ENCODE measurements at places on chromosomes 11 and 22.

- no peak for DNase-seq
Observed at GRCh38 chr11:64146036-64146955, 19.6 kb downstream of the MACROD1 start.

DNA sequence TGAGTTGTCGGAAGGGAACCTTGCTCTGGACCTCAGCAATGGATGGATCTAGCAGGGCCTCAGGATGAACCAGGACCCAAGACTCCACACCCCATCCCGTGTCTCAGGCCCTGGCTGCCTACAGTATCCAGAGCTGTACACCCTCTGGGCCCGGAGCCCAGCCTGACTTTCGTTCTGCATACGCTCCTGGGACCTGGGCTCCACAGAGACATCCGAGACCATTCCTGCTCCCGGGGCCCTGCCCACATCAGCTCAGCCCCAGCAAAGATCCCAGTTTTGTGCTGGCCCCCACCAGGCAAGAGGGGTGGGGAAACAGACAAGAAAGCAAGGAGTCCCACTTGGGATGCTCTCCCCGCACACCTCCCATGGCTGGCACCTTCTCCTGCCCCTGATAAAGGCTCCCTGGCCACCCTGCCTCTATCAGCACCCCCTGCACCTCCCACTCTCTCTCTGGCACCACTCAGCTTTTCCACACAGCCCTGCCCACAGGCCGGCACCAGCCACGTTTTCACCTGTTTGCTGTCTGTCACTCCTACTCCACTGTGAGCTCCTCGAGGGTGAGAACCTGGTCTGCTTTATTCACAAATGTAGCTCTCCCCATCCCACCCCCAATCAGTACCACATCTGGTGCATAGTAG is 64.5 kb upstream of the TCF20 start:
- no peak for DNase-seq

- no peak for DNase-seq
Observed at GRCh38 chr11:78783301-78783700, 208.6 kb upstream of the NARS2 start.

- DNase-seq: no peak
Observed at GRCh38 chr11:9130297-9130696, 38.9 kb upstream of the SCUBE2 start.

GRCh38 chr22:41596776-41597634 is 7.4 kb upstream of the PMM1 start:
- DNase-seq: peak; percentile 24

DNA sequence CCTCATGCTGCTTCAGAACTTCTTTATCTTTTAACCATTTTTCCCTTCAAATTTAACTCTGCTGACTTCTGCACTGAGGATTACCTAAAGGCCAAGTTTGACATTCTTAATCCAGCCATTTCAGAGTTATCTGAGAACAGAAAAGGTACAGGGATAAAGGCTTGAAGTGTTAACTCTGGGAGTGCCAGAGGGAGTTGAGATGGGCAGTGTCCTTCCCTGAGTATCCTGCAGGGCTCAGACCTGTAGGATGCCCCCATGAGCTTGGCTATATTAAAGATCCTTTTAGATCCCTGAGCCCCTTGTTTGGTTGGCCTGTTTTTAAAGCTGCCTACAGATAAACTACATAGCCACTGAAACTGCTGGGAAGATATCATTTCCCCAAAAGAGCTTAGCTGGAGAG is 268.4 kb upstream of the KIRREL3 start:
- no peak for DNase-seq

- no peak for DNase-seq
Observed at GRCh38 chr11:124747406-124748099, 4.5 kb downstream of the VSIG2 start.

DNA sequence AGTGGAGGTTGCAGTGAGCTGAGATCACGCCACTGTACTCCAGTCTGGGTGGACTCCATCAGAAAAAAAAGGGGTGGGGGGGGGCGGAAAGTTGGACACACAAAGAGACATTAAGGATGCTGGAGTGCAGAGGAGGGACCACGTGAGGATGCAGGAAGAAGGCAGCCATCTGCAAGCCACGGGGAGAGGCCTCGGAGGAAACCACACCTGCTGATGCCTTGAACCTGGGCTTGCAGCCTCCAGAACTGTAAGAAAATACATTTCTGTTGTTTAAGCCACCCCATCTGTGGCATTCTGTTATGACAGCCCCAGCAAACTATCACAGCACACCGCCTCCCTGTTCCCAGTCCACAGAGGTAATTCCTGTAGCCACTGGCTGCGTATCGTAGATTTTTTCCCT is 9.2 kb upstream of the STIP1 start:
- DNase-seq: no peak

GRCh38 chr22:31360029-31360428 is 13.9 kb upstream of the PATZ1 start:
- DNase-seq: no peak

DNA sequence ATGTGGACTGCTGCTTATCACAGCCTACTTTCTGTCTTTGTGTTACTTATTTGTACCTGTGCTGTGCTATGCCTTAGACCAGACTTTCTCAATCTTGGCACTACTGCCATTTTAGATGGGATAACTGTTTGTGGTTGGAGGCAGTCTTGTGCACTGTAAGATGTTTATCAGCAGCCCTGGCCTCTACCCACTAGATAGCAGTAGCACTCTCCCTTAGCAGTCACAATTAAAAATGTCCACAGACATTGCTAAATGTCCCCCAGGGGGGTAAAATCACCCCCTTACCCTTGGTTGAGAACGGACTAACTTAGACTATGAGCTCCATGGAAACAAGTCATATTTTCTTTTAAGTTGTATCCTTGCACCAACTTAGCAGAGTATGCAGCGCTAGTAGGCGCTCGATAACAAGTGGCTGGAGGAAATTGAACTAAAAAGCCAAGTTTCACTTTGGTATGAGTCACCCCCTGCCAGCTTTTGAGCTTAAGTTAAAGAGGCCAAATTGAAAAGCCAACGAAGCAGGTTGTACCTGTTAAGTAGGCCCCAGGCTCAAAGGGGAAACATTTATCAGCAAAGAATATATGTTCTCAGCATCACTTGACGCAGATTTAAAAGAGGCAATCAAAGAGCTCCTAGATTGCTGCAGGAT is 304.8 kb upstream of the SORL1-AS1 start:
- no peak for DNase-seq

DNA sequence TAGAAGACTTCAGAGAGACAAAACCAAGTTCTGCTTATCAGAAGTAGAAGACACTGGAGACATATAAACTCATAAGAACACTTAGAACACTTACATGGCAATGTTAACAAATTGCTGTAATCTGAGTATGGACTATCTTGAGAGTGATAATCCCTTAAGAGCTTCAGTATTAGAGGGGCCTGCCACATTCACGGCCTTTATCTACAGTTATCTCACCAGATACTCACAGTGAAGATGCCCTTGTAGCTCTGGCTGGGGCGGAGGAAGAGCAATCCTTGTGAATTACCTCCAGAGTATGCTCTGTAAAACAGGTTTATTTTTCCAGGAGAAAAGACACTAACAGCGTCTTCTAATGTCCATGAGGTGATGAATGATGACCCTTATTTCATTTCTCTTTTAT is 762.8 kb downstream of the FAM181B start:
- no peak for DNase-seq

GRCh38 chr22:35777335-35777975 is 59.8 kb downstream of the APOL5 start:
- no peak for DNase-seq

GRCh38 chr11:134063991-134064747 is 4.7 kb upstream of the JAM3 start:
- DNase-seq: no peak

DNA sequence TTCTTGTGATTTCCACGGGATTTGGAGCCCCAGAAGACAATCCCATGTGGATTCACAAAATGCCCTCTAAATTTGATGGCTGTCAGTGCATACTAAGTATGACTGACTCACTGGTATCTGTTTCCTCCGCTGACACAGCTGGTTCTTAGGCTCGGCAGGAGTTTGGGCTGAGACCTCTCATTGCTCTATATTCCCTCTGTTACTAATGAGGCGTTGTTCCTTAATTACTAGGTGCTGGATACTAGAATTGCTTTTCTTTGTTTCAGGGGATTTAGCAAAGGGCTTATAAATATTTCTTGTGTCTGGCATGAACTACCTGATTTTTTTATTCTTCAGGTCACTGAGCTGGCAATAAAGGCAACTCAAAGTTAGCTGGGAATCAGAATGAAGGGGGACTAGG is 53.2 kb upstream of the EHF start:
- DNase-seq: no peak

DNA sequence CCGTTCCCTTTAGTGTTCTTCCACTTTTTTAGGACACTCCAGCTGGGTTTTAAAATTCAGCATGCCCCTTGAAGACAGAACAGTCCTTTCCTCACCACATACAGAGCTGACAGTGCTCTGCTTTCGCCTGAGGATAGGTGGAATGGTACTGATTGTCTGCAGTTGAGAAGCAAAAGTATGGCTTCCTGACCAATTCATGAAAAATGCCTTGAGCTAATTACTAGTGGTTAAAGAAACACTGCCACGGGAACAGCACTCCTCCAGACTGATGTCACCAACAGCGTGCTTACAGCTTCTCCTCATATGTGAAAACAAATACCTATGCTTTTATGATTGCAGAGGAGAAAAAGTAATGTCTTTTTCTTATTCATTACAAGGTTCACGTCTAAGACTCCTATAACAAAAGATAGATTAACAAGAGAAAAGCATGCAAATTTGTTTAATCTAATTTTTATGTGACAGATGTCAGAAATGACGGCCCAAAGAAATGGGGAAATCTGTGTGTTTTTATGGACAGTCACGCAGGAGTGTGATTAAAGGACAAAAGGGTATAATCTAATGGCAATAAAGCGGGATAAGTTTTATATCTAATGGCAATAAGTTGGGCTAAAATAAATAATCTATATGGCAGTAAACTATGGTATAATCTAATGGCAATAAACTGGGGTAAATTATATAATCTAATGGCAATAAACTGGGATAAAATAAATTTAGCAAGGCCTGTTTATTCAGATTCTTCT is 123.4 kb upstream of the ARHGAP42 start:
- DNase-seq: no peak

GRCh38 chr22:17916226-17916889 is 108.0 kb downstream of the MICAL3 start:
- no peak for DNase-seq

DNA sequence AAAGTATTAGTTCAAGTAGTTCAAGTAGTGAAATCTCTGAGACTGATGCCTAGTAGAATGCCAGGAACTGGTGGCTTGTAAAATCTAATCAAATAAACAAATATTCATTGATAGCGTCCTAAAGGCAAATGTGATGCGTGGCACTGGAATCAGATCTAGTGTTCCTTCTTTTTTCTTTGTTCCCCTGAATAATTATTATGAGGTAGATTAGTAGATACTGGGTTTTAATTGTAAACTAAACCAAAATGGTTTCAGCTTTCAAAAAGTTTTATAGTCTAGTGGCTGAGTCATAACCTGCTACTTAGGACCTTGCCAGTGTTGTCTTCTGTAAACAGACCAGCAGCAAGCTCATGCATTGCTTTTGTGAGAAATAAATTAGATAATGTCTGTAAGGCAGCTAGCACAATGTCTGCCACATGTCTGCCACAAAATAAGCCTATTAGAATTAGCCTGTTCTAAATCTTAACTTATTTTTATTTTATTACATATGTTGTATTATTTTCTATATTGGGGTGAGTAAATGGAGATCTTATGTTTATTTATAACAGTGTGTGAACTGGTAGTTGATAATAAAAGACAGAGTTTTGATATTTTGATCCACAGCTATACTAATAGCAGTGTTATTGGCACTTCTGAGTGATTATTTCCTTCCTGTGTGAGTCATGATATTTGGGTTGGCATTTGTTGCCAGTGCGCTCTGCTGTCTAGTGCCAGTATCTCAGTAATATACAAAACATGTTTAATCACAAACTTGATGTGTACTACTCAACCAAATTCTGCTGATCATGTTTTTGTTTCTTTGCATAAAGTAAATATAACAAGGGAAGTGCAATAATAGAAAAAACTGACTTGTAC is 135.7 kb downstream of the TMEM135 start:
- no peak for DNase-seq

GRCh38 chr11:131979364-131979763 is 608.9 kb downstream of the NTM start:
- no peak for DNase-seq

DNA sequence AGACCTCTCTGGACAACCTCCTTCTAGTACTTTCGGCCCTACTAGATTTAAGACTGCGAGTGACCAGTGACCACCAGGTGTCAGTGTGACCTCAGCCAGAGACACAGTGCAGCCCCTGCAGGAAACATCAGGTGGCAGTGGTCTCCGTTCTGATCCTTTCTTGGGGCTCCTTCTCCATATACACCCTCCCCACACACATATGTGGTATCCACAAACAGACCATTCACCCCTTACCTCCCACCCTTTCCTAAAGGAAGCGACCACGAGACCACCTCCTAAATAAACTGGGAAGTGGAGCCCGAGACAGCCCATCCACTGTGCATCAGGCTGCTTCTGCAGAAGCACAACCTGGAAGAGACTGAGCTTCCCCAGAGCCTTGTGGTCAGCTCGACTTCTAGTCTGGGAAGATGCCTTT is 38.5 kb upstream of the CYP2D6 start:
- DNase-seq: peak; percentile 51

GRCh38 chr11:13881226-13881905 is 81.2 kb upstream of the SPON1 start:
- DNase-seq: no peak

DNA sequence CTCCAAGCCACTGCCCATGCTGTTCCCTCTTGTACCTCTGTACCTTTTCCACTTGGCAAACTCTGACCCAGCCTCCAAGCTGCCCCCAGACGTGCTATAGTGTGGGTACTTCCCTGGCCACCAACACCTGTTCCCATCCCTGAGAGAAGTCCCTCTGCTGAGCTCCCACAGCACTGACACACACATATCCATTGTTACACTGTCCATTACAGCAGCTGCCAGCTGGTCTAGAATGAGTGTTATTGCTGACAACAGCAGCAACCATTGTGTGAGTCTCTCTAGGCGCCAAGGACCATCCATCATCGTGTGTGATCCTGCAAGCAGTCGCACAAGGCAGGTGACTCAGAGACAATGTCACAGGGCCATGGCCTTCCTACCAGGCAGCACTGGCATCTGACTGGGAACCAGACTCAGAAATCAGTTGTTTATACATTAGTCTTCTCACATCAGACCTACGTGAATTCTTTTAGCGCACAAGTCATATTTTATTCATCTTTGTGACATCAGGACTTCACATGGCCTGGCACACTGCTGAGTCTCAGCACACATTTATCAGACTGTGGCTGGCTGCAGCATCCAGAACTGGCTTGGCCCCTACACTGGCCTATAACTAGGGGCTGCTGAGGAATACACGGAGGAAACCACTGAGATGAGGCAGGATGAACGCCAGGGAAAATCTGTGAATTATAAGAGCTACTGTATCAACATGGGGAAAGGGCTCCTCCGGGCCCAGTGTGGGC is 56.4 kb downstream of the SGSM3 start:
- no peak for DNase-seq
